ENCODE measurements at places on chromosomes 5 and 9.

GRCh38 chr9:99752417-99753109, 69.1 kb upstream of the NR4A3 start:
- no peak for DNase-seq

GRCh38 chr5:38681966-38682365, 125.5 kb upstream of the LIFR start:
- no peak for DNase-seq

GRCh38 chr9:120186276-120186675, 393.7 kb downstream of the CDK5RAP2 start:
- DNase-seq: no peak

- no peak for DNase-seq
These were observed 1.0 kb downstream of the FAM221B start for GRCh38 chr9:35827486-35827885.

DNA sequence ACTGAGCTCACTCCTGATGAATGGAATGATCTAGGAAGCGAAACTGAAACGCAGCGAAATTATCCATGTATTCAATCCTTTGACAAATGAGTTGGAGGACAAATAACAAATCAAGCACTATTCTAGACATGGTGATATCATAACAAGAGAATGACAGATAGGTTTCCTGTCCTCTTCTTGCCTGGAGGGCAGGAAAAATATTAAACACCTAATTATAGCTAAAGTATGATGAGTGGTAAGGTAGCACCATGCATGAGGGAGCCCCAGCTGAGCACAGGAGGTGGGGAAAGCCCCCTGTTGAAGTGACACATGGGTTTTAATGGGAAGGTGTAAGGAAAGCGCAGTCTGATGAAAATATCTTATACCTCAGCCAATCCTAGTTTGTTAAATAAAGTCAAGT, 225.2 kb downstream of the NPR3 start:
- DNase-seq: no peak

- no peak for DNase-seq
These were observed 175.6 kb downstream of the GLIS3 start for GRCh38 chr9:4124266-4124665.

DNA sequence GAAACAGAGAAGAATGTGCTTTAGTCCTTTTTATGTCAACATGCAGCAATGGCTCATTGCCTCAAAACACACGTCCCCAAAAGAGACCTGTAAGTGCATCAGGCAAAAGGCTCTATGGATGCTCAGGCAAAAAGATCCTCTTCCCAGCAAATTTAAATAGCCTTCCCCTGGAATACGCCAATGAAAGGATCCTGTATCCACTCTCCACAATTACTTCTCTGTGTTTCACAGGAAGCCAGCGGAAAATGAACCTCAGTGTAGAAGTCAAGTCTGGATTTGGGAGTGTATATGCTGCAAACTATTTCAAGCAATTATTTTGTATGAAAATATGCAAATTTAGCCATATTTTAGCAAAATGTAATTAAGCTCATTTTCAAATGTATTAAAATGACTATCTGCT, 217.9 kb downstream of the EPB41L4A start:
- DNase-seq: no peak

- no peak for DNase-seq
These were observed 15.8 kb upstream of the NRARP start for GRCh38 chr9:137317718-137318511.

- peak; percentile 62 for DNase-seq
These were observed 20.2 kb downstream of the SLC22A5 start for GRCh38 chr5:132389585-132390286.

DNA sequence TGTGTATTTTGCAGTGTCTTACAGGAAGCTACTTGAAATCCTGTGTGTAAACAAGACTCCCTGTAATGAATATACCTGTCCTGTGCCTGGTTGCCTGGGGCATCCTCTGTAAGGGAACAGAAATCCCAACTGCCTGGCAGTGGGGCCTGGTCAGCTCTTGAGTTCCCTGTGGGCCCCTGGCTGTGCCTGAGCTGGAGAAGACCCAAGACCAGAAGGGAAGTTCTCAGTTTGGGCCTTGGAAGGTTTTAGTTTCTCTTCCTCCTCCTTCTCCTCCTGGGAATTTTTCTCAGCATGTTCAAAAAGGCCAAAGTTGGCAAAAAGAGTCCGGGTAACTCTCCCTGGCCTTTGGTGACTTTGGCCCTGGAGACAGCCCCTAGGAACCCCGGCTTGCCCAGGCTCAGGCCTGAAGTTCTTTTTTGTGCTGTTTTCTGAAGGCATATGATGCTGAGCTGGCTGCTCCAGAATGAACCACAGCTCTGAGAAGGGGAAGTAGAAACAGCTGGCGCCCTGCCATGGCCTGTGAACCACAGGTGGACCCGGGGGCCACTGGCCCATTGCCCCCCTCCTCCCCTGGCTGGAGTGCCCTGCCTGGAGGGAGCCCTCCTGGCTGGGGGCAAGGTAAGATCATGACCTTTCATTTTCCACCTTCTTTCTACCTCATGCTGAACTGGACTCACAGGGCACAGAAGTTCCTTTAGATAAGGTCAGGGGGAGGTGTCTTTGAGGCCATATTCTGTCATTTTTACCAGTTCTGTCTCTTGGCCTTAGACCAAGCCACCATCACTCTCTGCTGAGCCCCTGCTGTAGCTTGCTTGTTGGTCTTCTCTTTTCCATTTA, 5.8 kb downstream of the TMEM268 start:
- peak; percentile 77 for DNase-seq

GRCh38 chr5:35198075-35198474, 32.2 kb downstream of the PRLR start:
- DNase-seq: no peak

- no peak for DNase-seq
These were observed 315.9 kb upstream of the RPS23 start for GRCh38 chr5:82594097-82594496.

DNA sequence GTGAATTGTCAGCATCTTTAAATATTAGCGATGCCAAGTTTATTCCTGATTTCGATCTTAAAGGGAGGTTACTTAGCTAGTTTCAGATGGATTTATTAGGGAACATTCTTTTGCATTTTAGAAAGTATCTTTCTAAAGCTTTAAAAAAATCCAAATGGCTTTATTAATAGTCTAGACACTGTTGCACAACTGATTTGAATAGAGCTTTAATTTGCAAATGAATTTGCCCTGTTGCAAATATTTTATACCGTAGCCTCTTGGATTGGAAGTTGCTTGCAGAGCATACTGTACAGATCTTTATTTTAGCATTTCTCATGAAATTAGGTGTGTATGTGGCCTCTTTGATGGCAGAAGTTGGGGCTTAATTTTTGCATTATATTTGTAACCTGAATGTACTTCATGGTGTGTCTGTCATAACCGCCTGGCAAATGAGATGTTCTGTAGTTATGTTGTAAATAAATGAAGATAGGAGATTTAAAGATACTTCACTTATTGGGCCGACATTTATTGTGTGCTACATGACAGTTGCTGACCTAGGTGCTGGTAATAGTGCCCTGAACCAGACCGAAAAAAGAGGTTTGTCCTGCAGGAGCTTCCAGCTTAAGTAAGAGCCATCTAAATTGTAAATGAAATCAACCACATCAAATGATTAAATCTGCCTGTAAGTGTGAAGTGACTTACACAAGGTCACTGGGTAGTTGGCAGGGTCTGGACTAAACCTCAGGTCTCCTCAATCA, 1.8 kb downstream of the TCERG1 start:
- DNase-seq: peak; percentile 25

GRCh38 chr9:76927540-76928240, 21.8 kb upstream of the PRUNE2 start:
- no peak for DNase-seq

DNA sequence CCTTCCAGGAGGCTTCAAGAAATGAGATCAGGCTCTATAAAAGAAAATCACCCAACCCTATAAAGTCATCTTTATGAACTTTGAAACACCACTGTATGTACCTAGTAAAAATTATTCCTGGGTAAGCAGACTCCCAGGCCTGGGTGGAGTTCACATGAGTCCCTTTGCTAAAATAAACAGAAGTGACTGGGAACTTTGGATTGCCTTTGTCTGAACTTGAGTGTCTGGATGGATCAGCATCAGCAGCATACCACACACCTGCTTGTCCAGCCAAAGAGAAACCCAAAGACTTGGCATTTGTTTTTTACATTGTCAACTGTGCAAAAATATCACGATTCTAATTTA, 79.6 kb upstream of the CDKN2B start:
- no peak for DNase-seq

DNA sequence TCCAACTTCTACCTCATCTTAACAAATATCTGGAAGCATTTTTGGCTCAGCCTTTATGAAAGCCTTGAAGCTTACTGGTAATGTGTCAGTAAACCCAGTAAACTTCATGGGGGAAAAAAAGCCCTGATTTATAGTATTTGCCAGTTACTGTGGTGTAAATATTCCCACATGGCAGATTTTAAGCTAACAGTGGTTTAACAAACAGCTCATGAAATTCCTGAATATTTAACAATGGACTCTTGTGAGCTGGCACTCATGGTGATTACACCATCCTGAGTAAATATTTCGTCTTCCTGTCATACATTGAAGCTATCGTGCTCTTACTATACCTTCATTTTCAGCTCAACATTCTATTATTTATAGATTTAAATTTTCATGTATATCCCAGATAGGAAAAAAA, 57.0 kb upstream of the ACOT12 start:
- no peak for DNase-seq

GRCh38 chr5:115069087-115069968, 100.4 kb downstream of the TRIM36 start:
- peak; percentile 77 for DNase-seq

DNA sequence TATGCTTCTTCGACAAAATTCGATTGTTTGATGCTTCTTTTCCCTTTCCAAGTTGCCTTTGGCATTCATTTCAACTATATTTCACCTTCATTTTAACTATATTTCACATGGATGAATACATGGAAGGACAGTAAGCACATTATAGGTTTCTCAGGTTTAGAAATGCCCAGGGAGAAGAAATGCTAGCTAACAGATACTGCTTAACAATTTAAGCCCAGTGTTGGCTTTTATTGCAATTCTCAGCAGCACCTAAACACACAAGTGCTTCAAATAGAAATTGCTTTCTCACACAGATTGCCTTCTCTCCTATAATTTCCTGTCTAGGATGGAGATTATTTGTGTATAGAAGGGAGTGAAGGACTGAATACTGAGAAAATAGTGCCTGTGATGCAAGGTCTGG, 30.2 kb upstream of the SMC5 start:
- DNase-seq: no peak

DNA sequence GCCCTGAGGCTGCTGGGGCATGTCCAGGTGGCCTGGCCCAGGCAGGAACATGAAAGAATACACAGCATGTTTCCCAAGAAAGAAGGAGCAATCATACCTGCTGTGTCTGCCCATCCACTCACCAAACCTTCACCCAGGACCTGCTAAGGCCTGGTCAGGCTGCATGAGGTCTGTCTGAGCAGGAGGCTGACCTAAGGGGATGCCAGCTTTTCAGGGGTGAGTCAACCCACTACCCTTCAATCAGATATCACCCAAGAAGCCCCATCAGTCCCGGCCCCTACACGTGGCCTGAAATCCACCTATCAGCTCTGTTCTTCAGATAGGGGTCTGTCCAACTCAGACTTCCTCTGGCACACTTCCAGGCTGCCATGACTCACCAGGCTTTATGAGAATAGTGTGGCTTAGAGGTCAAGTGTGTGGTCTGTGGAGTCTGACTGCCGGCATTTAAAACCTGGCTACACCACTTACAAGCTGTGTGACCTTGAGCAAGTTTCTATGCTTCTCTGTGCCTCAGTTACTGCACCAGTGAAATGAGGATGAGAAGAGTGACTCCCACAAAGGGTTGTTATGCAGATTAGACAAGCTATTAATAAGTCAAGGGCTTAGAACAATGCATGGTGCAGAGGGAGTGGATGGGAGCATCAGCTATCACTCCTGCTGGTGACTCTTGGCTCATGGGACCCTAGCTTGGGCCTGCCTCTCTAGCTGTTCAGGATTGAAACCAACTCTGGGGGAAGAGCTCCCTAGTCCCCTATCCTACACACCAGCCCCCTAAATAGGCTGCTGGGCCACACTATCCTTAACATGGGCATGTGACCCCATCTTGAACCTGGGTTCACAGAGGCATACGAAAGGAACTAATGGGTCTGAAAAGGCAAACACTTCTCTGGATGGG, 130.3 kb downstream of the PAX5 start:
- DNase-seq: peak; percentile 63

Measured in NB4 (cell line).